ENCODE measurements at places on chromosomes 5 and 9. TPM values are rescaled to one million over a fixed set of nuclear protein-coding genes. Genes with fewer than 3 reads are reported as not detected.

- H3K27me3 ChIP-seq = no peaks in the 10 kb centered on the region
- no peaks in the 10 kb centered on the region for H3K36me3 ChIP-seq
- DNase-seq = peak; percentile 5
- peak overlapping the region; percentile 36 for H3K4me3 ChIP-seq
- peak overlapping the region; percentile 60 for H3K27ac ChIP-seq
Measured at GRCh38 chr9:72526901-72527800, 5.7 kb downstream of the TMC1 start.

GRCh38 chr9:32783168-32783891 lies at the start of gene TMEM215:
TSS of gene TMEM215 (plus strand) at chr9:32783540. CDS start at chr9:32784184, 644 bp downstream.
- H3K4me1 ChIP-seq = no peaks in the 10 kb centered on the region
- H3K27ac ChIP-seq = no peak within 1 kb of the TSS
- H3K27me3 ChIP-seq = peaks cover 34% of the 10 kb centered on the region
- no peak within 1 kb of the TSS for H3K4me3 ChIP-seq
- DNase-seq = peak; percentile 88

The ANKRD18B gene
- polyA plus RNA-seq = 2.7 TPM

The ACTBL2 gene
- 0.99 TPM for polyA plus RNA-seq

GRCh38 chr5:119355685-119356611 lies at the start of gene TNFAIP8:
TSS of gene TNFAIP8 (plus strand) at chr5:119356019. CDS start at chr5:119356091, 72 bp downstream.
- peak within 1 kb of the TSS; percentile 53 for H3K4me3 ChIP-seq
- no peaks in the 10 kb centered on the region for H3K27me3 ChIP-seq
- no peak within 1 kb of the TSS for H3K27ac ChIP-seq
- DNase-seq = peak; percentile 63
- no peaks in the 10 kb centered on the region for H3K36me3 ChIP-seq

DNA sequence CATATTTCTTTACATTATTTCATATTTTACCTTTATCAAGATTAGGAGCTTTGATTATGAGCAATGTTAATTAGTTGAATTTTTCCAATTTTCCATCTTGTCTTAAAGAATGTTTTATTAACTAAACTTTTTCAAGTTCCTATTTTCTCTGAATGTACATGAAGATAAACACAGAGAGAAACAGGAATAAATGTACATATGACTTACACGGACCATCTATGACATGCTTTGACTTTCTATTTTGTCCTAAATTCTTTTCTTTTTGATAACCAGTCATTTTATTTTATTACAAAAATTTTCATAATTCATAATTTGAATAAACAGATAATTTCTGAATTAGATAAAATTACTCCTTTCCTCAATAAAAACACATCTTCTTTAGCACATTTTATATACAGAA lies 1038.8 kb upstream of the ARRDC3 start:
- no peaks in the 10 kb centered on the region for H3K36me3 ChIP-seq
- H3K27ac ChIP-seq = no peak overlapping the region
- H3K4me1 ChIP-seq = no peaks in the 10 kb centered on the region
- no peaks in the 10 kb centered on the region for H3K27me3 ChIP-seq
- H3K4me3 ChIP-seq = no peak overlapping the region

- DNase-seq = no peak
- H3K27ac ChIP-seq = no peak overlapping the region
- H3K4me1 ChIP-seq = no peaks in the 10 kb centered on the region
- peaks cover 80% of the 10 kb centered on the region for H3K36me3 ChIP-seq
- H3K4me3 ChIP-seq = no peak overlapping the region
Measured at GRCh38 chr5:79621056-79621455, 8.8 kb downstream of the TENT2 start.

GRCh38 chr5:180982008-180982741 lies 6.5 kb upstream of the BTNL3 start:
- H3K36me3 ChIP-seq = no peaks in the 10 kb centered on the region
- no peak overlapping the region for H3K4me3 ChIP-seq
- no peak for DNase-seq
- no peak overlapping the region for H3K27ac ChIP-seq

GRCh38 chr5:54215233-54215736 lies 95.1 kb downstream of the ARL15 start:
- no peak overlapping the region for H3K4me3 ChIP-seq
- no peak overlapping the region for H3K27ac ChIP-seq
- DNase-seq = no peak

DNA sequence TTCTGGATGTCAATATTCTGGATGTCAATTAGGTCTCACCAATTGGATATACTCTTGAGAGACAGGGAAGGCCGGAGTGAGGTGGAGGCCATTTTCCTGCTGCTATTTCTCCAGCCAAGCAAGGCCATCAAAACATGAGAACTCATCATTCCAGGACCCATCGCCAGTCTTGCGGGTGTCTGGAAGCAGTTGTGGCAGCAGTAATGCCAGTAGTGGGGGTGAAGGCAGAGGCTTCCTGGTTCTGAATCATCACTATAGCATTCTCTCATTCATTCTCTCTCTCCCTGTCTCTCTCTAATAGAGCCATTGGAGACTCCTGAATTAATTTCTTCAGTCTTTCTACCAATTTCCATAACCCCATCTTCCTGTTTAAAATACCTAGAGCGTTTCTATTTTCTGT lies 71.8 kb downstream of the EGFLAM start:
- DNase-seq = no peak
- no peaks in the 10 kb centered on the region for H3K36me3 ChIP-seq
- H3K27me3 ChIP-seq = no peaks in the 10 kb centered on the region
- no peak overlapping the region for H3K4me3 ChIP-seq
- H3K4me1 ChIP-seq = no peaks in the 10 kb centered on the region

The PCDHAC1 gene
- 0.21 TPM for polyA plus RNA-seq

The PAIP2 gene
- polyA plus RNA-seq = 73.2 TPM

DNA sequence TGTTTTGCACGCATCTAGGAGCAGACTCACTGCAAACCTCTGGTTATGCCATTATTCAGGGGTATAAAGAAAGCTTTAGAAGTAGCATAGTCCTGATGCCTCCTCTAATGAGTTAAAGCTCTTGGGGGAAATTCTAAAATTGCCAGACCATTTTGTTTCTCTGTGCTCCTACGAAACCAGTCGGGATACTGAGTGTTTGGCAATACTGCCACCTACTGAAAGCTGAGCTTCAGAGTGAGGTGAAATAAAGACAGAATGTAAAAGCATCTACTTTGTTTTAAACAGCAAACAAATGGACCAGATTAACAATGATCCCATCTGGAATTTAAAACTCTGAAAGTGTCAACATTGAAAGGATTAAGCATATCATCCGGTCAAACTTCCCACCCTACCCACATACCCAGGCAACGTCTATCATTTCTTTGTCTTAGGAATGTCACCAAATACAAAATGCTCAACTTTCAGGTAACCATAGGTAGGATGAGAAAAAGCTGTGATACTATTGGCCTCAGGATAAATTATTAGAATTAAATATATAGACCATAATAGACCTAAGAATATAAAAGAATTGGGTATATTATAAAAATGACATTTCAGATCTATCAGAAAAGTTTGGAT lies 77.8 kb upstream of the SHISAL2B start:
- no peaks in the 10 kb centered on the region for H3K36me3 ChIP-seq
- H3K27me3 ChIP-seq = peaks cover 22% of the 10 kb centered on the region
- no peak overlapping the region for H3K4me3 ChIP-seq
- peak; percentile 20 for DNase-seq

GRCh38 chr5:77852514-77853352 lies 76.6 kb upstream of the TBCA start:
- H3K27me3 ChIP-seq = no peaks in the 10 kb centered on the region
- peak overlapping the region; percentile 47 for H3K4me3 ChIP-seq
- no peak overlapping the region for H3K27ac ChIP-seq
- DNase-seq = peak; percentile 87
- no peaks in the 10 kb centered on the region for H3K36me3 ChIP-seq

The C1QTNF3 gene
- polyA plus RNA-seq = 1.5 TPM

DNA sequence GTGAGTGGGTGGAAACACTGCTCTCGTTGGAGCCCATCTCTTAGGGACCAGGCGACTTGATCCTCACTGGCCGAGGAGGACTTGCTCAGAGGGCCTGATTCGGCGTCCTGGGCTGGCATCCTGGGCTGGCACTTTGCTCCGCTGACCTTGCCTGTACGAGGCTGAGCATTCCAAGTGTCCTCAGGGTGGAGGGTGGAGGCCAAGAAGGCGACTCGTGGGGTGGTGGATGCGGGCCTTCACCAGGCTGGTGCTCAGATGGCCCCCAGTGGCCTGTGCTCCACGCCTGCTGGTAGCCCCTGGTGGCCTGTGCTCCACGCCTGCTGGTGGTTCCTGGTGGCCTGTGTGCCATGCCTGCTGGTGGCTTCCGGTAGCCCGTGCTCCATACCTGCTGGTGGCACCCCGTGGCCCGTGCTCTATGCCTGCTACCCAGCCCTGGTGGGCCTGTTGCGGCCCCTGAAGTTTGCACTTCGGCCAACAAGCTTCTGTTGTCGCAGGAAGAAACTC lies 42.9 kb downstream of the PHF2 start:
- no peak for DNase-seq
- H3K27me3 ChIP-seq = no peaks in the 10 kb centered on the region
- no peaks in the 10 kb centered on the region for H3K36me3 ChIP-seq
- H3K4me3 ChIP-seq = no peak overlapping the region

DNA sequence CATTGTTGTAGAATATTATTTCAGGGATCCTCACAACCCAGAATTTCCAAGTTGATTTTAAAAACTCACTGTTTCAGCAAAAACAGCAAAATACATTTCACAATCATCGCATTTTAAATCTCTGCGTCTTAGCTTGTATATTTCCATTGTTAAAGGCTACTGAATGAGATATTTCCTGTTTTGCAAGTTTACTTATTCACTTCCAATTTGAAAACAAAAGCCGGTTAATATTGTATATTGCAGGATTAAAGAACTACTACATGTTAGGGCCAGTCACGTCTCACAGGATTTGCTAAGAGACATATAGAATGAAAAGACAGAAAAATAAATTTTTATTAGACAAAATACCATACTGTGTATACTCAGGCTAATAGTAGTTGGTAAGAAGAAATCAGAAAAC lies 395.9 kb upstream of the CDH9 start:
- no peak overlapping the region for H3K4me3 ChIP-seq
- no peak overlapping the region for H3K27ac ChIP-seq
- no peaks in the 10 kb centered on the region for H3K4me1 ChIP-seq

The CNTFR gene
- polyA plus RNA-seq = 1.8 TPM

The SLC4A9 gene
- 0.02 TPM for polyA plus RNA-seq

DNA sequence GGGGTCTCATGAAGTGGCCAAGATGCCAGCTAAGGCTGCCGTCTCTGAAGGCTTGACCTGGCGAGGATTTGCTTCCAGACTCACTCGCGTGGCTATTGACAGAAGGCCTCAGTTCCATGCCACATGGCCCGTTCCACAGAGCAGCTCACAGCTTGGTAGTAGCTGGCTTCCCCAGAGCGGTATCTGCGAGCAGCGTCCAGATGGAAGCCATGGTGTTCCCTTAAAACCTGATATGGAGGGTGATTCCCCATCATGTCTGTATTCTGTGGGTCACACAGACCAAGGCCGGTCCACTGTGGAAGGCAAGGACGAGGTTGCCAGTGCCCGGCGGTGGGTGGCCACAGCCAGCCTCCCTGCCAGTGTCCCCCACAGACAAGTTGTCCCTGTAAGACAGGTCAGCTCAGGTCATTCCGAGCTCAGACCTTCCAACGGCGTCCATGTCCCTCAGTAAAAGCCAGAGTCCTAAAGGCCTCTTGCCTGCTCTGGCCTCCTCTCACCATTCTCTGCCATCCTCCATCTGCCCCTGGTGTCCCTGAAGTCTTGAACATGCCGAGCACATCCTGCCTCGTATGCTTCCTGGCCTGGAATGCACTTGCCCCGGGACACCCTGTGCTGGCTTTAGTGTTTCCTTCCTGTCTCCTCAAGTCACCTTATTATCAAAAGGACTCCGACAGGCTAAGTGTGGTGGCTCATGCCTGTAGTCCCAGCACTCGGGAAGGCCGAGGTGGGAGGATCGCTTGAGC lies 61.3 kb upstream of the LRRTM2 start:
- H3K27me3 ChIP-seq = no peaks in the 10 kb centered on the region
- no peak for DNase-seq
- H3K4me1 ChIP-seq = no peaks in the 10 kb centered on the region
- no peak overlapping the region for H3K27ac ChIP-seq

DNA sequence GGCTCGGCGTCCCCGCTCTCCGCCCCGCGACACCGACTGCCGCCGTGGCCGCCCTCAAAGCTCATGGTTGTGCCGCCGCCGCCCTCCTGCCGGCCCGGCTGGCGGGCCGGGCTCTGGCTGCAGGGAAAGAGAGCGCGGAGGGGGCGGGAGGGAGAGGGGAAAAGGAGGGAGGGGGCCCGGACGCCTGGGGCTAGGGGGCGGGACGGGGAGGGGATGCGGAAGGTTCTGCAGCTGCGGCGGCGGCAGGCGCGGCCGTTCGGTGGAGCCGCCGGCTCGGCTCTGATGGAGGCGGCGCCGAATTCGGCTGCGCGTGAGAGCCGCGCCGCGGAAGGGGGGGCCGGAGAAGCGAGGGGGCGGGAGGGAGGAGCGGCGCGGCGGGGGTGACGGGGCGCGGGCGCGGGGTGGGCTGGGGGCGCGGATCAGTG lies at the start of gene MARCHF11:
MARCHF11 (minus strand) TSS at position 281 of the 425 bp plus-strand sequence; CDS start at position 65, 216 bp downstream.
- H3K4me3 ChIP-seq = peak within 1 kb of the TSS; percentile 48
- peaks cover 15% of the 10 kb centered on the region for H3K36me3 ChIP-seq
- peak; percentile 92 for DNase-seq
- H3K27me3 ChIP-seq = peaks cover 6% of the 10 kb centered on the region
- H3K4me1 ChIP-seq = peaks cover 19% of the 10 kb centered on the region

The IFNA6 gene
- polyA plus RNA-seq = not detected

GRCh38 chr5:158344376-158344775 lies 485.4 kb upstream of the CLINT1 start:
- no peaks in the 10 kb centered on the region for H3K4me1 ChIP-seq
- H3K27ac ChIP-seq = no peak overlapping the region
- H3K4me3 ChIP-seq = no peak overlapping the region
- H3K36me3 ChIP-seq = no peaks in the 10 kb centered on the region
- H3K27me3 ChIP-seq = no peaks in the 10 kb centered on the region

GRCh38 chr9:94932652-94933510 lies 206.4 kb downstream of the AOPEP start:
- DNase-seq = no peak
- H3K4me3 ChIP-seq = no peak overlapping the region
- H3K36me3 ChIP-seq = no peaks in the 10 kb centered on the region
- no peaks in the 10 kb centered on the region for H3K27me3 ChIP-seq
- H3K4me1 ChIP-seq = peaks cover 21% of the 10 kb centered on the region
- H3K27ac ChIP-seq = peak overlapping the region; percentile 29

DNA sequence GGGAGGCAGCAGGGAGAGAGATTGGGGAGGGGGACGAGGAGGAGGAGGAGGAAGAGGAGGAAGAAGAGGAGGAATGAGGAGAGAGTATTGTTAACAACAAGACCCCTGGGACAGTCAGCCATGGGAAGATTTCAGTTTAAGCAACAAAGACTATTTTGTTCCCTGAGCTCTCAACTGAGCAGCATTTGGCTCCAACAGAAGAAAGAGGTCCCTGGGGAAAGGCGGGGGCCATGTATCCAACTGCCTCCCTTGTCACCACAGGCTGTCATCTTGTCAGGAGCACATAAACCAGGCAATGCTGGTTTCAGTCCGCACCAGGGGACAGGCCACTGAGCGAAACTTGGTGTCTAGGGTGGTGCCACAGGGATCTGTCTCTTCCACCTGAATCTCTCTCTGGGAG lies 316.1 kb downstream of the TLE1 start:
- H3K36me3 ChIP-seq = no peaks in the 10 kb centered on the region
- H3K27ac ChIP-seq = no peak overlapping the region
- DNase-seq = no peak
- H3K4me3 ChIP-seq = no peak overlapping the region
- H3K4me1 ChIP-seq = no peaks in the 10 kb centered on the region

GRCh38 chr5:148541054-148541835 lies 113.1 kb downstream of the HTR4 start:
- no peak overlapping the region for H3K4me3 ChIP-seq
- H3K27me3 ChIP-seq = no peaks in the 10 kb centered on the region
- DNase-seq = no peak
- no peaks in the 10 kb centered on the region for H3K4me1 ChIP-seq

GRCh38 chr5:83711982-83712601 lies 8.6 kb downstream of the HAPLN1 start:
- H3K4me1 ChIP-seq = peaks cover 3% of the 10 kb centered on the region
- H3K4me3 ChIP-seq = no peak overlapping the region
- no peak overlapping the region for H3K27ac ChIP-seq
- H3K36me3 ChIP-seq = no peaks in the 10 kb centered on the region
- peaks cover 5% of the 10 kb centered on the region for H3K27me3 ChIP-seq
- DNase-seq = peak; percentile 39

The CENPK gene
- 5.4 TPM for polyA plus RNA-seq

The TMEM38B gene
- polyA plus RNA-seq = 10.5 TPM
